ENCODE measurements at places on chromosomes 2 and 18. TPM values are rescaled to one million over a fixed set of nuclear protein-coding genes. Genes with fewer than 3 reads are reported as not detected.
A peak's percentile ranks its signal among the peaks of the same experiment; 100 is the strongest.

DNA sequence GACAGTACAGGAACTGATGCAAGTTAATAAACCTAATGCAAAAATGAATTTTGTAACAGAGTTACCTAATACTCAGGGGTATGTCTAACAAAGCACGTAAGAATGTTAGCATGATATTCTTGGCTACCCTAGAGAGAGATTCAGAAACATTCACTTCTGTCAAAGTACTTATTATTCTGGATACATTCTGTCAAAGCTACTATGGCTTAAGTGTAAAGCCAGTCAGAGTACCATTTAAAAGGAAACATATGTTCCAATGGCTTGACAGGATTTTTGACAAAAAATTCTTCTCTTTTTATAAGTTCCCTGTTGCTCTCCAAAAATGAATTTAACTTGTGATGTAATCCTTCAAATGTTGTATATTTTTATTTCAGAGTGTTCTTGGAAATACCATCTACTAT, 85.5 kb downstream of the PIGN start:
- DNase-seq = no peak

DNA sequence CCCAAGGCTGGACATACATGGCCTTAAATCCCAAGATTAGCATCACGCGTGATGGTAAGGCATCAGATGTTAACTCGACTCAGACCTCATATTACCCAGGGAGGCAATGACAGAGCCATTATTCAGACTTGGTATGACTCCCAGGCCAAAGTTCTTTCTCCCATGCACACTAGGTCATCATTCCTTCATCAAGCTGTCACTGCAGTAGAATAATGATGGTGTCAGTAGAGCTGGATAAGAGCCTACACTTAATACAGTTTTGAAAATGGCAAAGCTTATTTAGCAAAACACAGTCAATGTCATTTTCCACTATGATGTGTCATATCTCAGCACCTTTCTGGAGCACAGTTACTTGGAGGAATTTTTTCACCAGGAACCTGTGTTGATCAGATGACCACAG, 663.3 kb downstream of the SUCLG1 start:
- no peak for DNase-seq

The TMEM178A gene
- not detected for total RNA-seq

GRCh38 chr2:200664770-200665494, 79.1 kb downstream of the AOX1 start:
- peak; percentile 23 for DNase-seq

DNA sequence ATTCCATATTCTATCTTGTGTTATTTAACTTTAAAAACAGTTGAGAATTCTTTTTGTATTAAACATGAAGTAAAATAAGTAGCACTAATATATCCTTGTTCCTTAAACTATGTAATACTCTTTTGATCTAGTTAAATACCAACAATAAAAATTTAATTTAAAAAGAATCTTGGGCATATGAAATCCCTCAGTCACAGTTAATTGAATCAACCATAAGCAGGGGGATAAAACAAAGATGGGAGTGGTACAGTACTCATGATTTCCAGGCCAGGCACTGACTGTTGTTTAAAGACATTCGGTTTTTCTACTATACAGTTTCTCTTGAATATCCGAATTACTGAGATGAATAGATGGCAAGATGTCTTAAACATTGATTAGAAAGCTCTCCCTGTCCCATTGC, 99.5 kb downstream of the TAF4B start:
- no peak for DNase-seq

The RESP18 gene
- total RNA-seq = not detected

The IL1B gene
- 67.5 TPM for total RNA-seq

- no peak for DNase-seq
Measured at GRCh38 chr18:44320619-44321460, 359.8 kb upstream of the SETBP1 start.

- DNase-seq = no peak
Measured at GRCh38 chr18:43777636-43778304, 500.5 kb upstream of the SYT4 start.

GRCh38 chr2:175009917-175010621, 4.9 kb upstream of the CHN1 start:
- no peak for DNase-seq

The HAAO gene
- not detected for total RNA-seq

- DNase-seq = peak; percentile 44
Measured at GRCh38 chr2:3959372-3959771, 256.0 kb downstream of the DCDC2C start.

GRCh38 chr2:224930990-224931389, 111.3 kb downstream of the DOCK10 start:
- no peak for DNase-seq

DNA sequence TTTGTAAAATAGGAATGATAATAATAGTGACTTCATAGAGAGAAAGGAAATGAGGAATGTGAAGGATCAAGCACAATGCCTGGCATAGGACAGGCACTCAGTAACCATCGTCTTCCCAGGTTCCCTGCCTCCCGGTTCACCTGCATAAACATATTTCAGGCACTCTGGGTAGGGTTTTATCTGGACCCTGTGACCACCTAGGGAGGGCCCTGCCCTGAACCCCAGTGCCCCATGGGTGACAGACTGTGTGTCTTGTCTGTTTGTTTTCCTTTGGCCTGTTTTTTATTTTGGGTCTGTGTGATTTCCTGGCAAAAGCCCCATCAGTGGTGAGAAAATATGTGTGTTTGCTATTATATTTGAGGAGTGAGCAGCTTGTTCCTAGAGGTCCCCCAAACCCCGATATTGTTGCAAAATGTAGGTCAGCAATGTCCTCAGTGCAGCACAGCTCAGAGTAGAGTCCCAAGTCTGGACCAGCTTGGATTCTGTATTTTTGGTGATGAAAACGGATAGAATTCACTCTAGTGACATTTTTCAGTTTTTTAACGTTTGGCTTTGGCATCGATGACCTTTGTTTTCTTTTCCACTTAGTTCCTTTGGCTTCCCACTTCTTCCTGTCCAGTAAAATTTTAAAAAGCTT, 9.6 kb upstream of the NT5C1B start:
- no peak for DNase-seq

The CPLX4 gene
- total RNA-seq = not detected

The PTCD3 gene
- 75.6 TPM for total RNA-seq

The MARCHF7 gene
- 53.2 TPM for total RNA-seq

DNA sequence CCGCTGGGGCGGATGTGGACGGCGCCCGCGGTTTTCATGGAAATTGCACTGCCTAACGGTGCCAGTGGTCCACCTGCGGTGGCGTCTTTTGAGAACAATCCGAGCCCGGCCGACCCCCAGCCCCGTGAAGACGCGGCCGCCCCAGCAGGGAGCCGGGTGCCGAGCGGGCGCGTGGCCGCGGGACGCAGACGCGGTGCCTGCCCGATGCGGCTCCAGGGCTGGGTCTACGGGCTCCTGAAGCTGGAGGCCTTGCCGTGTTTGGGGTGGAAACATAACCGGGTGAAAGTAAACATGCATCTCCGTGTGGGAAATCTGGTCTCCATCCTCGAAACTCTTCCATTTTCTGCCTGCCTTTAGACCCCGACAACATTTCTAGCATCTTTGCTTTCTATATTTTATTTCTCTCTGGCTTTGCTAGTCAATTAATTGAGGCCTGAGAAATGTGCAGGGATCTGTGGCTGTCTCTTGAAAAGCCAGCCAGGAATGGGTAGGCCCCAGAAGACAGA, 572 bp downstream of the INPP4A start:
- DNase-seq = no peak

- no peak for DNase-seq
Measured at GRCh38 chr2:144490857-144491256, 29.1 kb downstream of the ZEB2 start.

The TACR1 gene
- total RNA-seq = not detected

The VAMP5 gene
- total RNA-seq = not detected

- no peak for DNase-seq
Measured at GRCh38 chr2:108958002-108958401, 31.0 kb downstream of the EDAR start.

GRCh38 chr2:10617241-10617640, 72.5 kb downstream of the NOL10 start:
- DNase-seq = peak; percentile 66

- DNase-seq = no peak
Measured at GRCh38 chr2:34001557-34001956, 402.5 kb upstream of the FAM98A start.

DNA sequence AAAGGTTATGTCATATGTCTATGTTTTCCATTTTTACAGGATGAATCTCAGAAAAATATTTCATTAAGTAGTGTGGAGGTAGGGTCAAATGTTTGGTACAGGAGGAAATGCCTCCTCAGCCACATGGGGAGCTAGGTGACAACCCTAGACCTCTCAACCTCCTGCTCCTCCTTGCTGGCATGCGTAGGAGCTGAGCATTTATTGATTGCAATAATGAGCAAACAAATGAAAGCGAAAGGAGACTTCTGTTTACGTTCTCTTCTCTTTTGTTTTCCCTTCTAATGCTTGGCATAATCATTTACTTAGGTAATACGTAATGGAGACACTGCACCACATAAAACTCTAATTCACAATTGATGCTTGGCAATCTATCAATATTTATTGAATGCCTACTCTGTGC, 95.1 kb upstream of the CCBE1 start:
- no peak for DNase-seq

GRCh38 chr18:5604778-5605177, 61.0 kb upstream of the EPB41L3 start:
- no peak for DNase-seq

DNA sequence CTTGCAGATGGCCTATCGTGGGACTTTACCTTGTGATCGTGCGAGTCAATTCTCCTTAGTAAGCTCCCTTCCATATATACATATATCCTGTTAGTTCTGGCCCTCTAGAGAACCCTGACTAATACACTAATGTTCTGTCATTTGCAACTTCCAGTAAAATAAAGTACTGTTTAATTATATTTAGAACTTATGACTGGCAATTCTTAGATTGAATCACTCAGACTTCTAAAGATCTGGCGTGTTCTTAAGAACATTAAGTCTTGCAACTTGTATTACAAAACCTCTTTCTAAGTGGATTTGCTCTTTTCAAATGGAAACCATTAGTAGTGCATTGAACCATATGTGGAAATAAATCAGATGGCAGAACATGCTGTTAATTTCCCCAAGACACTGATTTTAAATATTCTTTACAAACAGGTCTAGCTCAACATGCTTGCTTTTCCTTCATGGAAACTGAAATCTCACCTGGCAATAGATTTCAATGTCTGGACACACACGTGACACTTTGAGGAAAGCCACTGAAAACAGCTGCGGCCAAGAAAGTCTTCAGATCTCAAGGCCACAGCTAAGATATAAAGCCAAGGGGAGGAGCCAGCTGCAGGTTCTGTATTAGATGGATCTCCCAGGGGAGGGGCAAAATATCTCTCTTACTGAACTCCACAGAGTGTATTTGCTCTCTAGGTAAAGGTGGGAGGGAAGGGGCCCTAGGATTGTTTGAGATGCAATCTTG, 50.6 kb downstream of the PMAIP1 start:
- peak; percentile 10 for DNase-seq

DNA sequence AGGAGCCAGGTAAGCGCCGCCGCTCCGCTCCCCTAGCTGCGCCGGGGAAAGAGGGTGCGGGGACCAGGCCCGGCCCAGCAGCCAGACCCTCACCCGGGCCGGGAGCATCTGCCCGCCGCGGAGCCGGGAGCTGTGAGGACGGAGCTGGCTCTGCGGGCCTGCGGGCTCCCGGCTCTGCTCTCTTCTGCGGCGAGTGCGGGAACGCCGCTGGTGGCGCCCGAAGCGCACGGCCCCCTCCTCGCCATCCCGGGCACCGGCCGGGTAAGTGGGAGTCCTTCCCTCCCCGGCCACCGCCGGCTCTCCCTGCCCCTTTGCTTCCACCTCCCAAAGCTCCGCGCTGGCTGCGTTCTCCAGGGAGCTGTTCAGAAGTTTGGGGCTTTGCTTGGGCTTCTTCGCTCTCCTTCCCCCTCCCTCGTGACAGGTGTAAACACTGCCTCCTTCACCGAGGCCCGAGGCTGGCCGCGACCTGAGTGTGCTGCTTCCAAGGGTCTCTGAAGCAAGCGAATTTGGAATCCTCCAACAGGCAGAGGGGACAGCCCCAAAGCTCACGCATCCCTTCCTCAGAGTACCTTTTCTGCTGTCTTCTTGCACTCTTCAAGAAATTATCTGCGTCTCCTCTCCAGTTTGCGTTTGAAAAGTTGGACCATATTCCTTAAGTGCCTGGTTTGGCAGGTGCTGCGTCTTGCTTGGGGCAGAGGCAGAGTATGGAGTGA, 632 bp downstream of the AFTPH start:
- DNase-seq = peak; percentile 26

DNA sequence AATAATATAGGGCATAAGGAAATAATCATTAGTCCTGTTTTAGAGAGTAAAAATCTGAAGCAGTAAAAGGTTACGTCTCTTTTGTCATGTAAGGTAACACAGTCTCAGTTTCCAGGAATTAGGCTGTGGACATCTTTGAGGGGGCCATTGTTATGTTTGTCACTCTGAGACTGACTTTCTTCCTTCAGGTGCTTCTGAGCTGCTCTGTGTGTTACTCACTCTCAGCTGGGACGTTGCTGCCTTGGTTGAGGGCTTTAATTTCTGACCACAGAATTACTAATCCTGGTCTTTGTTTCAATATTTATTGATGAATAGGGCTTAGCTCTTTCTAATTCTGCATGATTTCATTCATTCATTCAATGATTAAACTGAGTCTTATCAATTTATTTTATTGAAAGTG, 55.9 kb upstream of the SLC38A11 start:
- no peak for DNase-seq

The AKAIN1 gene
- total RNA-seq = not detected

DNA sequence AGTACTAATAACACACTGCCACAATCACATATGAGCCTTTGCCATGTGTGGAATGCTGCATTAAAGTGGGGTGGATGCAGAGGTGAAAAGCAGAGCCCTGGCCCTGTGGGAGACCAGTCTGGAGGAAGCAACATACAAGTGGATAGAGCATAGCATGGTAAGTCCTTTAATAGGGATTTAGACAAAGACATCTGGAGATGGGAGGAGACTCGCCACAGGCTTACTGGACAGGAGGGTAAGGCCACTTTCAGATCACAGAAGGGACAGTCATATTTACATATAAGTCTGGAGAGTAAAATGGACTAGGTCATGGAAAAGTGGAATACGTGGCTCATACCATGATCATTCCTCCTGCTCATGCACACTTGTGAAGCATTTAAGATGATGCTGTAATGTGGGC, 84.3 kb downstream of the PPP1R1C start:
- DNase-seq = no peak

Data from PC-3 (cell line).